Amniotic epithelial cell (primary cell): ENCODE measurements at places on chromosomes 7 and 10.

GRCh38 chr7:134739362-134739761, 40.1 kb upstream of the CALD1 start:
- DNase-seq: no peak

GRCh38 chr10:69897999-69898398, 96.3 kb downstream of the COL13A1 start:
- DNase-seq: no peak

GRCh38 chr10:132058111-132058745, 7.5 kb upstream of the JAKMIP3 start:
- no peak for DNase-seq

DNA sequence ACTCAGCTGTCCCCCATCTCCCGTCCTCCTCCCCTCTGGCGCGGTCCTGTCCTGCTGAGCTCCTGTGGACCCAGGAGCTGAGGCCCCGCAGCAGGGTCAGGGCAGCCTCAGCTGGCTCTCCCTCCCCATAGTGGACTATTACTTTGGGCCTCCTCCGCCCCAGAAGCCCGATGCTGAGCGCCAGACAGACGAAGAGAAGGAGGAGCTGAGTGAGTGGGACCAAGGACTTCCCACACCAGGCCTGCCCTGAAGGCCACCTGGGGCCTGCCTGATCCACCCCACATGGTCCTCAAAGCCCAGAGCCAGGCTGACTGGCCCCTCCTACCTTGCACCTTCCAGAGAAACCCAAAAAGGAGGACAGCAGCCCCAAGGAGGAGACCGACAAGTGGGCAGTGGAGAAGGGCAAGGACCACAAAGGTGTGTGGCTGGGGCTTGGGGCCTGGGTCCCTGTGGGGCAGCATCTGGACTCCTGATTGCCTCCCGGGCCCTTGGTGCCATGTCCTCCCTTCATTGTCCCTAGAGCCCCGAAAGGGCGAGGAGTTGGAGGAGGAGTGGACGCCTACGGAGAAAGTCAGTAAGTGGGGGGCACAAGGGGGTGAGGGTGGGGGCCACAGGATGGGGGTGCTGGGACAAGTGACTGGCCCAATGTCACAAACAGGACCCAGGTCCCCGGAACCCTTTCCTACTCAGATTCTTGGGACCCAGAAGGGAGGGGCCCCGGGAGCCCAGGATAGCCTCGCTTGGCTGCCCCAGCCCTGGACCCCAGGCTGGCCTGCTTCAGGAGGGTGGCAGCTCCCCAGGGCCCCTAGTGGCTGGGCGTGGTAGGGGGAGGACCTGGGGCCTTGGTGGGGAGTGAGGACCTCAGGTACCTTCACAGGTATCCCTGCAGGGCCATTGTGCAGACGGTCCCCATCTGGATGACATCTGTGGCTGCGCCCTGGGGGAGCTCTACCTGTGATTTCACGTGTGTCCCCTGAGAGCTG, 4.9 kb downstream of the AEBP1 start:
- no peak for DNase-seq

GRCh38 chr10:132570265-132570664, 32.7 kb downstream of the INPP5A start:
- no peak for DNase-seq

DNA sequence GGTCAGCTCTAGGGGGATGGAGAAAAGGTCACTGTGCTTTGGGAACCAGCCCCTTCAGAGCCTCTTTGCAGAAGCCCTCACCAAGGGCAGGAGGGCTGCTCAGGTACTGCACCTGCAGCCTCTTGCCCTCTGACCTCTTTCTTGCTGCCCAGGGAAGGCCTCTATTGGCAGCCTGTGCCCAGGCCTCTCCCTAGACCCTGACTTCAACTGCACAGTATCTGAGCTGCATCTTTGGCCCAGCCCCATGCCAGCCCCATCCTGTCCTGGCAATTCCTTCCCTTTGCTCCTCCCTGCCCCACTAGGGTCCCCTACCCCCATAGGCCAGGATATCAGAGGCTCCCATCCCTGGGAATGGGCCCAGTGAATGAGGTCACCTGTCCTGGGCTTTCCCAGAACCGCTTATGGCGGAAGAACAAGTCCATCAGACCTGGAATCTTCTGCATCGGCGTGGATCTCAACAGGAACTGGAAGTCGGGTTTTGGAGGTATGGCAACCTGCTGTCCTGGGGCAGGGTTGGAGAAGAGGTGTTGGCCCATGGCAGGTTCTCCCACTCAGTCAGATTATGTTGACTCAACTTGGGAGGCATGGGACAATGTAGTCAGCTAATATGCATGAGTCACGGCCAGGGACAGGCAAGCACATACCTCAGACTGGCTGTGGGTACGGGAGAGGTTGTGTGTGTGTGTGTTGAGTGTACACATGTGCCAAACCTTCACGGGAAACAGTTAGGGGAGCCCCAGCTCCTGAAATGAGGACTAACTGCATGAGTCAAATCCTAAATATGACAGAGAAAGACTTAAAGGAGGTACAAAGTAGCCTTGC, 17.1 kb upstream of the CPA1 start:
- DNase-seq: peak; percentile 98

DNA sequence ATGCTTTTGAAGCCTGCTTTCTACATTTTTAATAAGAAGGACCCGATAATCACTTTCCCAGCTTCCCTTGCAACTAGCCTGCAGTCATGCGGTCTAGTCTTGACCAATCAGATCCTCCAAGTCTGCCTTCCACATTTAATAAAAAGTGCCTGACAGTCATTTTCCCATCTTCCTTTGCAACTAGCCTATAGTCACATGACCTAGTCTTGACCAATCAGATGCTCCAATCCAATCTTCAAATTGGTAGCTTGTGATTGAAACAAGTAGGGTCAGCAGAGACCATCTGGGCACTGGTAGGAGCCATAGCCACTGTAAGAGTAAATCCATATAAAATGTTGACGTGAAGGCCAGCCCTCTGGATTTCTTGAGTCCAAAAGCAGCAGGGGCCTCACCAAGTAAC, 80.0 kb downstream of the NPTX2 start:
- no peak for DNase-seq

- peak; percentile 46 for DNase-seq
Observed at GRCh38 chr7:105352901-105353668, 35.6 kb downstream of the SRPK2 start.

- peak; percentile 73 for DNase-seq
Observed at GRCh38 chr10:34739915-34740314, 75.2 kb downstream of the PARD3 start.

DNA sequence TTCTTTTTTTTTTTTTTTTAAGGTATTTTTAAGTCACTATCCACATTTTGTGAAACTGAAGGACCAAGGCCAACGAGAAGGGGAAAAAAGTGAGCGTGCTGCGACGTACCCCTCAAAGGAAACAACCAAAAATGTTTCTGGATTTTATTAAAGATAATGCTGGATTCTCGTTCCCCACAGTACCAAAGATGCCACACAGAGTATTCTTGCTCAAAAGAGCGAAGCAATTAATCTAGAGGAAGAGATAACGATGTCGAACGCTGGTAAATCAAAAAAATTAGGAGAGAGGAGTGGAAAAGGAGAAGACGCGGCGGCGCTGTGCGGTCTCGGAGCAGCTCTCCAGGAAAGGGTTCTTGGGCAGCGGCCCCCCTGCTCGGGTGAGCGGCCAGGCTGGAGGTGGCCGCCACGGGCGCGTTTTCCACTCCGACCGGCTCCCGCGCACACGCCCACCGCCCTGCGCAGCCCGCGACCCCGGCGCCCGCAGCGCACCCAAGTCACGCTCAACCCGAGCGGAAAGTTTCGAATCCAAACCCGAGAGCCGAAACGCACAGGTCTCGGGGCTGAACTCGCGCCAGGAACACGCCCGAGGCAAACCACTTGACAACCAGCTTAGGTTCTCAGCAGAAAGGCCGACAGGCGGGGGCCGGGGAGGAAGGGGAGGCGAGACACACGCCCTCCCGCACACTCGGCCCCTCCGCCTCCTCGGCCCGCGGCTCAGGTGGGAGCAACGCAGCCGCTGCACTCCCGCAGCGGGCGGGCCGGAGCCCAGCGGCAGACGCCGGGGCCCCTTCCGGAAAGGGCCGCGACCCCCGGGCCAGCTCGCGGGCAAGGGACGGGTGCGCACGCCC, 989 bp downstream of the SRPK2 start:
- peak; percentile 32 for DNase-seq

DNA sequence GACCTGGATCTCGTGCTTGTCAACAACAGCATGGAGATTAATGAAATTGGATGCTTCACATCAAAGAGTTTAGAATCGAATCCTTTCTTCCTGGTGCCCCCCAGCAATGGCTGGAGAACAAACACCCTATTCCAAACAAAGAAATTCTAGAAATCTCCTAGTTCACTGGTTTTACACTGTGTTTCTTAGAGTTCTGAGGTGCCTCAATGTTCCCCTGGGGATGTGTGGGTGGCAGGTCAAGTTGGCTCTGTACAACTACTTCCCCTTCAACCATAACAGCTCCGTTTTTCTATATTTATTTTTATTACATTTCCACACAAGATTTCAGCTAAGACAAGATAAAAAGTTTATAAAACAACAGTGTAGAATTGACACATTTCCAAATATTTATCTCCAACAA, 22.5 kb downstream of the CH25H start:
- no peak for DNase-seq

GRCh38 chr7:15494711-15495110, 67.1 kb downstream of the AGMO start:
- no peak for DNase-seq

- no peak for DNase-seq
Observed at GRCh38 chr10:43427166-43427825, 9.6 kb upstream of the ZNF487 start.

DNA sequence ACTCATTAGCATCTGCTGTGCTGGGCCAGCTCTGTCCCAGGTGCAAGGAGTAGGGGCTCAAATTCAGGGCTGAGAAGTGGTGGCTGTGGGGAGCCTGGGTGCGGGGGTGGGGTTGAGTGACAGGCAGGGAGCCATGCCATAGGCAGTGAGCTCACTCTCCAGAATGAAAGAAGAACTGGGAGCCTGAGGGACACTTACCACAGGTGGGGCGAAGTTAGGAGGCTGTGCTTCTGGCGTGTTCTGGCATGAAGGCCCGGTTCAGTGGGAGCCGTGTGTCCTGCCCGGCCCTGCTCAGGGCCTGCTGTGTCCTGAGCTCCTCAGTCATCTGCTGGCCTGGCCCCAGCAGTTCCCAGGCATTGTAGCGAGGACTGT, 62.5 kb downstream of the MKI67 start:
- no peak for DNase-seq

DNA sequence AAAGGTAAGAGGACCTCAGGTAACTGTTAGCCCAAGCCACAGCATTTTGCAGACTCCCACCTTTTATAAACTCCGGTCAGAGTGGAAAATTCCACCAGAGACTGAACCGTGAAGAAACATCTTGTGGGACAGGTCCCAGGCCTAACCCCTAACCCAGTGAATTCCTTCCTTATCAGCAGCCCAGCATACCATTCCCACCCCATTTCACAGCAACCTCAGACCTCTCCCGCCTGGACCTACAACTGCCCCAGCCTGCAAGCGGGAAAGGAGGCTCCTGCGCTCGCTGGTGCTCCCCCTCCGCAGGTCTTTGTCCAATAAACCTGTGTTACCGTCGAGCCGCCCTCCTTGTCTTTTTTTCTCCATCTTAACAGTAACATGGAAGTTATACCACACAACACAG, 736.6 kb downstream of the MAGI2 start:
- peak; percentile 35 for DNase-seq

DNA sequence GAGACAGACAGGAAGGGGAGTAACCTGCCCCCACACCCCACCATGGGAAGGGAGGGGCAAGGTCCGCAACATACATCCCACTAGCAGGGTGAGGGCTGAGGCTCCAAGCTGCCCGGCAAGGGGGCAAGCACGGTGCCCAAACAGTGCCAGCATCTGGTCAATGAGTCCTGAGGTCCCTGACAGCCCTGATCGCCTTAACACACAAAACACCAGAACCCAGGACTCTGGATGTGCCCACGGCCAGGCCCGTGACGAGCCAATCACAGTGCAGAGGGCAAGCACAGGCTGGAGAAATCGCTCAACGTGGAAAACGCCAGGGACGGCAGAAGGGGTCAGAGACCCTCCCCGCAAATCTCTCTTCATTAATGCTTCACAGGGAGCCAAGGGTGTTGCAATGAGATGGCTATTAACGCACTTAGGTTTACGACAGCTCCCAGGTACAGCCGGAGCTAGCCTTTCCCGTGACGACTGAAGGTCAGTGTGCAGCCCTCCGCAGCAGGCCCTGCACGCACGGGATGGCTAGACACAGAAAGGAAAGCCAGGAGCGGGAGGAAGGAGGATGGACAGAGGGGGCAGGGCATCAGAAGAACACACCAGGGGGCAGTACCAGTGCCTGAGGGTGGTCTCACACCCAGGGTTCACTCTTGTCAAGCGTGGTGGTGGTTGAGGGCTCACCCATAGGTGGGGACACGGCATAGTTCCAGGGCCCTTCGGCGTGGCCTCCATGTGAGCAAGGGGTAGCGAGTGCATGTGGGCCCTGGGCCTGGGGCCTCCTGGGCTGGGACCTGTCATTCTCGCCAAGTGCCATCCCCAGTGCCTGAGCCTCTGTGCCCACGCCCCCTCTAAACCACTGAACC, 220.5 kb downstream of the MAD1L1 start:
- DNase-seq: no peak

DNA sequence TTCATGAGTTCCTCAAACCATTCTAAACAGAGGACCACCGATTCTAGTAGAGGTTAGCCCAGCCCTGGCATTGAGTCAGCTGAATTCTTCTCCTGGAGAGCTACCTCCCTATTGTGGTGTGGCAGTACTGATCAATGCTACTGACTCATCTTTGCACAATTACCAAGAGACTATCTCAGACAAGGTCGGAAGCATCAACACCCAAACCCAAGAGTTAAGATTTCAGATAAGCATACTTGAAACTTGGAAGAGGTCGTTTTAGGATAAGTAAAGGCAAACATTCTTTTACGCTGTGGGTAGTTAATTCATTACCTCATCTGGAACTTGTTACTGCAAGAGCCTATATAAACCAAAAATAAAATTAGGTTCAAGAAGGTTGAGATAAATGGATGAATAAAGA, 154.6 kb upstream of the NRBF2 start:
- no peak for DNase-seq

GRCh38 chr10:37948210-37948609, 28.2 kb downstream of the ZNF25 start:
- DNase-seq: no peak

GRCh38 chr10:129934196-129934925, 29.7 kb downstream of the EBF3 start:
- no peak for DNase-seq

GRCh38 chr7:112422842-112423496, 27.3 kb upstream of the IFRD1 start:
- DNase-seq: peak; percentile 92

- no peak for DNase-seq
Observed at GRCh38 chr10:88200312-88201032, 337.0 kb downstream of the PTEN start.
